ENCODE measurements at places on chromosomes 11 and 22.

- no peak for DNase-seq
Observed at GRCh38 chr11:23113887-23114216, 253.6 kb upstream of the CCDC179 start.

DNA sequence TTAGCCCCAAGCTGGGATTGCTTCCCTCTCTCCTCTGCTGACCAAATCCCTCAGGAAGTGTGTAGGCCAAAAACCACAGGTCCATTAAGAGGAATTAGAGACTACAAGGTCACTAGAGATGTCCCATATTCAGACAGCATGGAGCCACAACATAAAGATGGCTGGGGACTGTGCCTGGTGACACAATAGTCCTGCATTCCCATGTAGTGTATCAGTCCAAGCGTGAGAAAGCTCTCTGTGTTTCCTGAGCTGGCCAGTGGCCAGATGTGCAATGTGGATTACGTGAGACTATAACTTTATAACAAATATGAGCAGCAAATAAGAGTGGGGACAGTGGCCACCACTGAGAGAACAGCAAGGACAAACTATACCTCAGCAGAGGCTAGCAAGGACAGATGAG is 7.6 kb upstream of the MS4A10 start:
- no peak for DNase-seq

GRCh38 chr11:72578991-72579815 is 95.0 kb downstream of the PDE2A start:
- no peak for DNase-seq

DNA sequence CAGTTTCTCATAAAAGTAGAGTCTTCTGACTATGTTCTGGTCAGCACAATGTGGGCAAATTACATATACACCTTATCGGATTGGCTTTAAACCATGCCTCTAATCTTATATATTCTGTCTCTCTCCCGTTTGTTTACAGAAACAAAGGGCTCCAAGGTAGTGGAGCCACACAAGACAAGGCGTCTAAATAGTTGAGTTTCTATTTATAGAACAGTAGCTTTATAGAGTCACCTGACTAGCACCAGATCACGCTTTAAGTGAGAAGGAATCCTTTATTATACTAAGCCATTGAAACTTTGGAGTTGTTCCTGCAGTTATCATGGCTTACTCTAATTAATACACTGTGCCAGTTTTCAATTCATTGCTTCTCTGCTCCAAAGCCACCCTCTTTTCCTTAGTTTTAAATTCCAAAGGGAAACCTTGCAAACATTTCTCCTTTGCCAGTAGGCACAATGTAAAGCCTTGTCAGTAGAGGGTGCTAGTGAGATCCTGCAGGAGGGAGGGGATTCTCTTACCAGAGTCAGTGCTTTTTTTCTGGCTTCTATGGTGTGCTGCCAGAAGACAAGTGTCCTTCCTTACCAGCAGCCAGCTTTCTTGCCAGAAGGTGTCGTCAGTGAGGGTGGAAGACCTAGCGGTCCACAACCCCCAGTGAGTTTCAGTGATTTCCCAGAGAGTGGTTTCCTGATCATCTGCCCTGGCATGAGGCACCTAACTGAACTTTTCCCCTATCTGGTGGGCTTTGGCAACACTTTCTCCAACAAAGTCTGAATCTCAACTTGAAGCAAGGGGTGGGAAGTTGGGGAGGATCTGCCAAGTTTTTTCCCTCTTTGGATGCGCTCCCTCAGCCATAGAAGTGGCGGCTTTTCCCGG is 71.7 kb downstream of the RAB38 start:
- peak; percentile 22 for DNase-seq

GRCh38 chr11:833849-834311 is 1.1 kb downstream of the CD151 start:
- no peak for DNase-seq

- DNase-seq = no peak
Observed at GRCh38 chr22:48391820-48392219, 1435.9 kb downstream of the BRD1 start.

GRCh38 chr22:20819471-20819870 is 39.1 kb downstream of the PI4KA start:
- DNase-seq = no peak

DNA sequence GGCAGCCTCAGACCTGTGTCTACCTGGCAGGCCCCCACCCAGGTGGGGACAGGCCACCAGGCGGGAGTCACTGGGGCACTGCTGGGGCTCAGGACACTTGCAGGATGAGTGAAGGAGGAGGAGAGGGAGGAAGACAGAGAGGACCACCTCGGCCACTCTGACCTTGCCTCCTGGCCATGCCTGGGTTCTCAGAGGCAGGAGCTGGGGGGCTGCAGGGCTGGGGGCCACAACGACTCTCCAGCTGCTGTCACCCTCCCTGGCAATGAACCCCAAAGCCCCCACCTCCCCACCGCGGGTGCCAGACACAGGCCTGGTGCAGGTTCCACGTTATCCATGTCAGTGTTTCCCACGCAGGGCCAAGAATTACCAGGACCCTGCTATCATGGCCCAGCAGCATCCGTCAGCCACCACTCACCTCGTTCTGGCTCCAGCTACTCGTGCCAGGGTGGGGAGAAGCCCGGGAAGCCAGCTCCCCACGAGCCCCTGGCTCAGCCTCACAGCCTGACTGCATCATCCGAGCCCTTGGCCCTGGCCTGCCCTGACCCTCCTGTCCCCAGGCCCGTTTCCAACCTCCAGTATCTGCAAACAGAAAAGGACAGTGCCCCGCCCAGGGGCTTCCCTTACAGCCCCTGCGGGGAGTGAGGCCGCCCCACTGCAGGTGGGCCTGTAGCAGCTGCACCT is 62.4 kb downstream of the BRD1 start:
- no peak for DNase-seq

GRCh38 chr11:99371257-99371656 is 350.5 kb downstream of the CNTN5 start:
- no peak for DNase-seq

GRCh38 chr11:104984808-104985207 is 16.4 kb upstream of the CASP4 start:
- DNase-seq = no peak

DNA sequence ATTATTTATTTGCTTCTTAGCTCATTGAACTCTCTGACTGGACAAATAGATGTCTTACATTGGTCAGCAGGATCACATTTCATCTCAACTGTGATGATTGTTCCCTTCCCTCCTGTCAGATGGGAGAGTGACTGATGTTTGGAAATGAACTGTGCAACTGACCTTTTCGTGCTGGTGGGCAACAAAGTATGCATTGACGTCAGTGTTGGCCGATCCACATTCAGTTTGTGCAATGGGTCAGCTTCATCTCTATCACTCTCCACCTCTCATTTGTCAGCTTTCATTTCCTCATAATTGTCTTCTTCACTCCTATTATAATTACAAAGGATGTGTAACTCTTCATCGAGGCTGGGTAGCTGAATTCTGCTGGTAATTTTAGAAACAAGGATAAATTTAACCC is 71.3 kb downstream of the PPP2R1B start:
- DNase-seq = no peak

GRCh38 chr11:44574610-44575287 is 9.3 kb downstream of the CD82 start:
- DNase-seq = no peak

DNA sequence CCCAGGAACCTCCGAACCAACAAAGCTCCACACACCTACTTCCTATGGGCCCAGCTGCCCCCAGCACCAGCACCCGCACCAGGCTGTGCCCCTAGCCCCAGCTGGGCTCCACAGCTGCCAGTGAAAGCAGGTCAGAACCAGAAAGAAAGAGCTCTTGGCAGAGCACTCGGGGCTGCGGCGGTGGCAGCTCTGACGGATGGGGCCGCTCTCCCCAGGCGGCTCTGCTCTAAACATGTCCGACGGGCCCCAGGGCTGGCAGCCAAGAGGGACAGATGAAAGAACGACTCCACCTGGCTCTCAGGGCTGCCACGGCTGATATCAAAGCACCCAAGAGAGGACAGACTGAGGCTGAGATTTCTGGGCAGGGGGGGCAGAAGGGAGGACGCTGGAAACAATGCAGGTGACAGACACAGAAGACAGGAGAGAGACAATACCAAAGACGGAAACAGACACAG is 25.7 kb downstream of the LRFN4 start:
- no peak for DNase-seq

DNA sequence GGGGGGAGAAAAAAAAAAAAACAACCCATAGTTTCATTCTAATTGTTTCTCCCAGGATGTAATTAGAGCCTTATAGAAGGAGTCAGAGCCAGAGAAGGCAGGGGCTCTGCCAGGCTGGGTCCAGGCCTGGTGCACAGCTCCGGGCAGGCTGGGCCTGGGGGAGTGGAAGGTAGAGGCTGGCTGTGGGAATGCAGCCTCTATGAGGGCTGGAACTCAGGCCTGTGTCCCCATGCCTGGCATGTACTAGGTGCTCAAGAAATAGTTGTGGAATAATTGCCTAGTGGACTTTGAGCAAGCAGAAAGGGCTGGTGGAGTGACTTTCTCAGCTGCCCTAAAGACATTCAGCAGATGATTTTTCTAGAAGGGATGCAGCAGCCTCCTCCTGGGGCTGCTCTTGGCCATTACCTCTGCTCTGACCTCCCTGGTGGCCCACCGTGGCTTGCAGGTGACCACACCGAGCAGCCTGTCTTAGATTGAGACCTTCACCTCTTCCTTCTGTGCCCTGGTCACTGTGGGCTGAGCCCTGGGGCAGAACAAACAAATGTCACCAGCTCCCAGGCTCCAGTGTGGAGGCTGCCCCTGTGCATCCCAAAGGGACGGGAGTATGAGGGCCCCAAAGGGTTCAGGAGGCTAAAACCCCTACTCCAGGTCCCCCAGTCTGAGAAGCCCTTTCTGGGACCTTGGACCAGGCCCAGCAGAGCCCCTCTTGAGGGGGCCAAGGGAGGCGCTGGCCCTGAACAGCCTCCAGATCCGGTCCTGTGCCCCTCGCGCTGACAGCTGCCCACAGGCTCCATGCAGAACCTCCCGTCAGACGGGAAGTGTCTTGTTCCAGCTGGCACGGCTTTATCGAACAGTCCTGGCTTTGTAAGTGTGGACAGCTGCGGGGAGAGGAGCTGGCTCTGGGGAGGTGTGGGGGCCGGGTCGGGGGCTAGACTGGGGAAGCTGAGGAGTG is 18.8 kb downstream of the MYEOV start:
- no peak for DNase-seq

DNA sequence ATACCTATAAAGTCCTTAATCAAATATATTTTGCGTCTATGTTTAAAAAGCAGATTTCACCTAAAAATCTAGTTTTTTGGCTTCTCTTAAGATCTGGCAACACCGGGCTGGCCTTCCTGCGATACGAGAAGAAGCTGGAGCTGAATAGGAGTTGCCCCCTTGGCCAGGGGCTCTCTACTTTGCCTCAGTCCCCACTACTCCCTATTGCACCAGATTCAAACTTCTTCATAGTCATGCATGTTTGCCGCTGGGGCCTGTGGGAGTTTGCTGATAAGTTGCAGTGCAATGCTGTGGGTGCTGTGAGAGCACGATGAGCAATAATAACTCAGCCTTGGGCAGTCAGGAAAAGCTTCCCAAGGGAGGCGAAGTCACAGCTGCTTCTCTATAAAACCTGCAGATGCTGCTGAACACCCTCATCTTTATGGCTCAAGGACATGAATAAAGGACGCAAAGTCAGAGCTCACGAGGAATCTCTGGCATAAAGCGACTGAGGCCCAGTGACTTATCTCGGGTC is 15.2 kb upstream of the EIF3D start:
- no peak for DNase-seq
